ENCODE measurements at places on chromosomes 4 and X. TPM values are rescaled to one million over a fixed set of nuclear protein-coding genes. Genes with fewer than 3 reads are reported as not detected.

- H3K4me1 ChIP-seq: no peaks in the 10 kb centered on the region
- H3K27me3 ChIP-seq: peaks cover 13% of the 10 kb centered on the region
- H3K36me3 ChIP-seq: no peaks in the 10 kb centered on the region
- DNase-seq: no peak
- H3K27ac ChIP-seq: no peak overlapping the region
Observed at GRCh38 chr4:172998527-172999469, 169.8 kb upstream of the GALNT7 start.

DNA sequence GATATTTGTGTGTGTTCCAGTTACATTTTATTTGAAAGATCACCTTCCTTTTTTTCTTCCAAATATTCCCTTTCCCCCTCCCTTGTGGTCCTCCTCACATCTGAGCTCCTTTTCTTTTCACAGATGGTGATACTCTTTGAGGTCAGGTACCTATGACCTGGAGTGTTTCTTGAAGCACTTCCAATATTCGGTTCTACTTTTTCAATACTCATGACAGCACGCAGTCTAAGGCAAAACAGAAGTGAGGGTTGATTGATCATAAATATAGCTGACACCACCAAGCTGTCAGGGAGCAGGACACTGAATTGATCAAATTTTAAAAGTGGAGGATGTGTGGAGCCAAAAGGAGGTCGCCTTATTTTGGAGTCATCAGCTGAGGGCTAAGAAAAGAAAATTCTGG, 334.4 kb upstream of the MAGEB2 start:
- no peaks in the 10 kb centered on the region for H3K27me3 ChIP-seq
- H3K36me3 ChIP-seq: no peaks in the 10 kb centered on the region
- H3K4me1 ChIP-seq: no peaks in the 10 kb centered on the region
- no peak overlapping the region for H3K27ac ChIP-seq
- DNase-seq: no peak
- H3K4me3 ChIP-seq: no peak overlapping the region

DNA sequence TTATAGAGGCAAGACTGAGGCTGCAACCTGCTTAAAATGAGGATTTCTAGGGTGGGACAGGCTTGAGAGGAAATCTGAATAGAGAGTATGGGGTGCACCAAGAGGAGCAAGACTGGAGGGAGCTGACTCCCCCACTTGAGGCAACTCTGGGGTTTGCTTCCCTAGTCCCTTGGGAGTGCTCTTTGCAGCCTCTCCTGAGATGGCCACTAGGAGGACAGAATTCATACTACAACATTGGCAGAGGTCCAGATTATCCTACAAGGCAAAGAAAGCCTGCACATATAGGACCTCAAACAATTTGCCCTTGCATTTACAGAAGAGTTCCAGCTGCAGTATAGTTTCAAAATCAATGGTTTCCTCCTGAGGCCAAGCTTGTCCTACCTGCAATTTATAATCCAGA, 830.9 kb downstream of the TECRL start:
- no peak overlapping the region for H3K4me3 ChIP-seq
- no peaks in the 10 kb centered on the region for H3K4me1 ChIP-seq
- no peak overlapping the region for H3K27ac ChIP-seq
- no peak for DNase-seq
- no peaks in the 10 kb centered on the region for H3K36me3 ChIP-seq

The PDZD4 gene
- 0.88 TPM for total RNA-seq

GRCh38 chr4:30525662-30526315, 194.4 kb upstream of the PCDH7 start:
- no peaks in the 10 kb centered on the region for H3K27me3 ChIP-seq
- no peaks in the 10 kb centered on the region for H3K4me1 ChIP-seq
- no peak overlapping the region for H3K27ac ChIP-seq
- no peak overlapping the region for H3K4me3 ChIP-seq
